ENCODE measurements at places on chromosomes 16 and 17. TPM values are rescaled to one million over a fixed set of nuclear protein-coding genes. Genes with fewer than 3 reads are reported as not detected.

DNA sequence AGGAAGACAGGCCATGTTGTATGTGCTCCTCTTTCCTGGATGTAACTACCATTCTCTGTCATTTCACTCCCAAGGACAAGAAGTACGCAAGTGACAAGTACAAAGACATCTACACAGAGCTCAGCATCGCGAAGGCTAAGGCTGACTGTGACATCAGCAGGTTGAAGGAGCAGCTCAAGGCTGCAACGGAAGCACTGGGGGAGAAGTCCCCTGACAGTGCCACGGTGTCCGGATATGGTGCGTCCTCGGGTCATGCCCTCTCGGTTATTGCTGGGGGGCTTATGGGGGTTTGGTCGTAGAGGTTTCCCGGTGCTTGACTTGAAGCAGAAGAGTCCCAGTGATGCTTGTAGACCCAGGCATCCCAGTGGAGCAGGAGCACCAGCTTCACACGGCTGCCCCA, 29.0 kb downstream of the PLD6 start:
- no peak for DNase-seq

DNA sequence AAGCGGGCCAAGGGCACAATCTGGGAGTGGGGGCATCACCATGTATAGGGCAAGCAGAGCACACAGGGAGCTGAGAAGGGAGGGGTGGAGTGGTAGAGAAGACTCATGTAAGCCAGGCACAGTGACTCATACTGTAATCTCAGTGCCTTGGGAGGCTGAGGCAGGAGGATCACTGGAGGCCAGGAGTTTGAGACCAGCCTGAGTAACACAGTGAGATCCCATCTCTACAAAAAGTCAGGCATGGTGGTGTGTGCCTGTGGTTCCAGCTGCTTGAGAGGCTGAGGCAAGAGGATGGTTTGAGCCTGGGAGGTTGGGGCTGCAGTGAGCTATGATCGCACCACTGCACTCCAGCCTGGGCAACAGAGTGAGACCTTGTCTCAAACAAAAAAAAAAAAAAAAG, 40.8 kb downstream of the ARHGAP27 start:
- no peak for DNase-seq

DNA sequence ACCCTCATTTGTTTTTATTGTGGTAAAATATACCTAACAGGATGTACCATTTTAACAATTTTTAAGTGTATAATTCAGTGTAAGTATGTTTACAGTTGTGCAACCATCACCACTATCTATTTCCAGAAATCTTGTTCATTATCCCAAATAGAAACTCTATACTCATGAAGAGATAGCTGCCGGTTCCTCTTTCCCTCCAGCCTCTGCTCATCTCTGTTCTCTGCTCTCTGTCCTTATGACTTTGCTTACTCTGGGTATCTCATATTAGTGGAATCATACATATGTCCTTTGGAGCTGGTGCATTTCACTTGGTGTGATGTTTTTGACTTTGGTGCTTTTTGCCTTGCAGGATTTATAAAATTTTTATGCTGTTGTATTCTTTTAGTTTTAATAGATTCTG, 19.4 kb downstream of the CYLD start:
- DNase-seq, result no peak

DNA sequence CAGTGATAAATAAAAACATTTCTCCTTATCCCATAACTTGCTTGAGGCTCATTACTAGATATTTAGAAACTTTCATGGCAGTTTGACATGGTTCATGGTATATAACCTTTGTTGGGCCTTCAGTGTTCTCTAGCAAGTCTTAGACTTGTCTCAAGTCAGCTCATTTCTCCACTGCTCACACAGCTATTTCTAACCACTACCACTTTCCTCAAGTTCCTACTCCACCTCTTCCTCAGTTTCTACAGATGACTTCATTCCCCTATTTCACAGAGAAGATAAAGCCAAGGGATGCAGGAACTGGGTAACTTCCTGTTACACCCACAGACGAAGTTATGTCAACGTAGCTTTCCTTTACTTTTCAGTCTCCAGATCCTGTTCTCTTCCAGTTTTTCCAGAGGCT, 23.2 kb downstream of the NLK start:
- no peak for DNase-seq

- DNase-seq, result peak; percentile 81
Observed at GRCh38 chr16:78684655-78685375, 585.4 kb downstream of the WWOX start.

- no peak for DNase-seq
Observed at GRCh38 chr17:83175822-83176622, 96.6 kb downstream of the METRNL start.

GRCh38 chr16:77975942-77976341, 46.4 kb upstream of the CLEC3A start:
- DNase-seq, result no peak

GRCh38 chr17:60406887-60407286, 15.0 kb upstream of the USP32 start:
- DNase-seq, result no peak

GRCh38 chr17:17030515-17031211, 11.6 kb upstream of the MPRIP start:
- no peak for DNase-seq

DNA sequence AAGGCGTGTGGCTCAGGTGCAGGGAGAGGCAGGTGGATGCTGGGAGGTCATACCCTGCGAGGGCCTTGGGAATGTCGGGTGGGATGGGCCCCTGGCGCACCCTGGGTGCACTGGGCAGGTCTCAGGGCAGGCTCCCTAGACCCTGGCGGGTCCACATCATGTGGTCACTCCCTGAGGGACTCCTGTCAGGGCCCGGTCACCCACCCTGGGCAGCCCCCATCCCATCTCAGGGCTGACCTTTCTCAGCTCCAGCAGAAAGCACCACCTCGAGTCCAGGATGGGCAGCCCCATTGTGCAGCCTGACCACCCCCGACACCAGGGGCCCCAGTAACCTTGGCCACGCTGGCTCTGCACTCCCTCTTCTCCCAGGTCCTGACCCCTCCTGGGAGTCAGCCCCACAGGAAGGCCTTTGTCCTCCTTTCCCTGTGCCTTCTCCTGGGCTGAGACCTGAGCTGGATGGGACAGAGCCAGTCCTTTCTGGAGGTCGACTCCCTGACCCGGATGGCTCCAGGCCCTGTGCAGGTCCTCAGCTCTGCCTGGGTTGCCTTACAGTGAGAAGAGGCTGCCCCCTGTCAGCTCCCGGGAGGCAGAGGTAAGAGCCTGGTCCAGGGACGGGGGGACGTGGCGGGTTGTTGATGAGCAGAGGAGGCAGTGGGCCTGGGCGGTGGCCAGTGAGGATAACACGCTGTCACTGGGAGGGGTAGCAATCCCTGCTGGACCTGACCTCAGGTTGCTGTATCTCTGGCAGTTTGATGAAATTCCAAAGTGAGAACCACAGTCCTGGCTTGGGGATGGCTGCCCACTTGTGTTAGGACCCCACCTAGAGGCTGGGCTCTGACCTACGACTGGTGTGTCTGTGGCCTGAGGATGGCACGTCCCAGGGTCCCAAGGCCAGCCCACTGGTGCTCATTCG, 77.9 kb downstream of the GOSR1 start:
- DNase-seq, result no peak

GRCh38 chr17:62692721-62693431, 65.4 kb downstream of the MRC2 start:
- no peak for DNase-seq

GRCh38 chr17:61383689-61384201, 15.9 kb upstream of the TBX2 start:
- no peak for DNase-seq

GRCh38 chr17:3888343-3889171, 4.3 kb downstream of the CAMKK1 start:
- DNase-seq, result peak; percentile 88

GRCh38 chr16:68575082-68575481, 36.0 kb downstream of the ZFP90 start:
- no peak for DNase-seq

- no peak for DNase-seq
Observed at GRCh38 chr16:86345516-86345915, 164.8 kb upstream of the FOXF1 start.

- no peak for DNase-seq
Observed at GRCh38 chr17:48236681-48237134, 129.1 kb downstream of the SNX11 start.

DNA sequence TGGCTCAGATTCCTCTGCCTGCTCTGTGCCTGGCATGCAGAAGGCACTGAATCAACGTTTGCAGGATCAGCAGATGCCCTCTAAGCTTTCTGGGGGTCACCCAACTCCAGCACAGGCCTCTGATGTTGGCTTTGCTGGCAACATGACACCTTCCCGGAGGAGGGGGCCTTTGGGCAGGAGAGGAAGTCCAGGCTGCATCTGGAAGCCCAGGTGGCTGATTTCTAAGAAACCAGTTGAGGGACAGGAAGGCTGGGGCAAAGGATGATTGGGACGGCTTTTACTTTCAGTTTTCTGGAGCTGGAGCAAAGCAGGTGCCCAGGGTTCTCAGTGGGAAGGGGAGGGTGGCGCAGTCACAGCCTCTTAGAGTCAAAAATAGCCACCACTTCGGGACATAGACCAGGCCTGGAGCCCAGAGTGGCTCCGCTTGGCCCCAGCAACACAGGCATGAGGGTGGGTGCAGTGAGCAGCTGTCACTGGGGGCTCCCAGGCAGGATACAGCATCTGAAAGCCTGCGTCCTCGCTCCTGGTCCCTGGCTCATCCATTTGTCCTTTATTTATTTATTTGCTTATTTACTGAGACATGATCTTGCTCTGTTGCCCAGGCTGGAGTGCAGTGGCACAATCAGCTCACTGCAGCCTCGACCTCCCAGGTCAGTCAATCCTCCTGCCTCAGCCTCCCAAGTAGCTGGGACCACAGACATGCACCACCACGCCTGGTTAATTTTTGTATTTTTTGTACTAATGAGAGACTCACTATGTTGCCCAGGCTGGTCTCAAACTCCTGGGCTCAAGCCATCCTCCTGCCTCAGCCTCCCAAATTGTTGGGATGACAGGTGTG, 15.1 kb downstream of the SOCS1 start:
- DNase-seq, result peak; percentile 52

DNA sequence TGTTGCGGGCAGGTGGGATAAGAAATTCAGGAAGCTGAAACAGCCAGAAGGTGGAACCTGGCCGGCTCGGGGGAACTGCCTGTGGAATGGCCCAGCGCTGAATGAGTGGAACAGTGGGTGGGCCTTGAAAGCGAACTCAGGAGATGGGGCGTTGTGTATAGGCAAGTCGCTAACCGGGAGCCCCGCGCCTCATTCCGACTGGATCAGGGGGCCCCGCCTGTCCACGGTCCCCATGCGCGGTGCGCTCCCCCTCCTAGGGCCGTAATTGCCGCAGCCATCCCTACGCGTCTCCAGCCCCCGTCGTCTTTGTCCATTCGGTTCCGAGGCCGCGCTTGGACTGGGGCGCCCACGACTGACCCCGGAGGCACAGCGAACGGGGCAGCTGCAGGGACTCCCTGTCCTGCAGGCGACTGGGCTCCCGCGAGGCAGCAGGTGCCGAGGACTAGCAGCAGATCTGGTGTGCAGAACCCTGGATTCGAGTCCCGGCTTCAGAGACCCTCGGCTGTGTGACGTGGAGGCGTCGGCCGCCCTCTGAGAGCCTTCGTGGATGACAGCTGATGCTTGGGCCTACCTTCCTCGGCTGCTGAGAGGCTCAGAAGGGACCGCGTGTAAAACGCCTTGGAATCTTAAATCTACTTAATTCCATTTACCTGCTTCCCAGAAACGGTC, 10.9 kb upstream of the CA4 start:
- DNase-seq, result peak; percentile 55

GRCh38 chr17:52841971-52842370, 683.5 kb upstream of the CA10 start:
- DNase-seq, result no peak

DNA sequence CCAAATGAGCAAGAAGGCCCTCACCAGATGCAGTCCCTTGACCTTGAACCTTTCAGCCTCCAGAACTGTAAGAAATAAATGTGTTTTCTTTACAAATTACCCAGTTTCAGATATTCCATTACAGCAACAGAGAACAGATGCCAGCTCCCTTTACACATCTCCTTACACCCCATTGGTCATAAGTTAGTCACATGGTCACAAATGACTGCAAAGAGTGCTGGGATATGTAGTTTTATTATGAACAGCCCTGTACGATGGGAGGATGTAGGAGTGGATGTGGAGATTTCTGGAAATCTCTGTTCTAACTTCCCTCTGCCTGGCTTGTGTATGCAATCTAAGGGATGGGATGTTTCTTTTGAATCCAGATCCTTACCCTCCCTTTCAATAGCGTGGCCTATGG, 13.3 kb upstream of the RPL38 start:
- DNase-seq, result no peak

DNA sequence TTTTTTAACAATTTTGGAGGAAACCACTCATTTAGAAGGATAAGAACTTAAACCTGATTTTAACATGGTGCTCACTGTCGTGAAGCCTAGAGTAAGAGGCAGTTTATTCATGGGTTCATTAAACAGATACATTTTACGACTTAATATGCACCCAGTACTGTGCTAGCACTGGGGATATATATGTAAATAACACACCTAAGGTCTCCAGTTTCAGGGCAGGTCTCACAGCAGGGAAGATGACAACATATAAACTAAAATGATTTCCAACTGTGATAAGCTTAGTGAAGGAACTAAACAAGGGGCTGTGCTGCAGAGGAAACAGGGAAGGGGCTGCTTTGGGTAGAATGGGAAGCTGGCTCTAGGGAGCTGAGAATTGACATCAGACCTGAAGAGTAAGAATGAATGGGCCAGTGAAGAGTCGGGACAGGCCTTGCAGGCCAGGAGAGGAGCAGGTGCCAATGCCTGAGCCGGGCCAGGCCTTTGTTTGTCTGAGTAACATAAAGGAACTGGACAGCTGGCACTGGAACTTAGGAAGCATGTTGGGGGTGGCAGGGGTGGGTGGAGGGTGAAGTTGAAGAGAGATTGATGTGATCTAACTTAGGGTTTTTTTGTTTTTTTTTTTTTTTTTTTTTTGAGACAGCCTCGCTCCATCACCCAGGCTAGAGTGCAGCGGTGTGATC, 12.1 kb downstream of the NT5M start:
- no peak for DNase-seq

DNA sequence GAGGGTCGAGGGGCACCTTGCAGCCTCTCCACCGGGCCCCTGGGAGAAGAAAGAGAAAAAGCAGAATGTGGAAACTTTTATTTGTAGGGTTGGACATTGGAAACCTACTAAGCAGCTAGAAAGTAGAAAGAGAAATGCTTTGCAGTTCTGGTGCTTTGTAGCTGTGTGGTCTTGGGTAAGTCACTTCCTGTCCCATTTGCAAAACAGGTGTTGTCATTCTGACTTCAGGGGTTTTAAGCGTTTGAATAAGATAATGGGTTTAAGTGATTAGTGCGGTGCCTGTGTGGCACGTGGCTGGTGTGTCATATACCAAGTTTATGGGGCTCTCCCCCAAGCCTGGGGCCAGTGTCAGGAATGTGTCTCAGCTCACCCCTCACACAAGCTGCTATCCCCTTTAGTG, 1.6 kb downstream of the CA4 start:
- DNase-seq, result no peak

GRCh38 chr17:66474806-66475497, 172.5 kb downstream of the PRKCA start:
- no peak for DNase-seq

TEKT1 gene
- not detected for total RNA-seq

SRSF2 gene
- 67.0 TPM for total RNA-seq

KRT36 gene
- total RNA-seq, result not detected

SERPINF2 gene
- total RNA-seq, result 0.25 TPM

MYH11 gene
- total RNA-seq, result 29.4 TPM

CPPED1 gene
- 12.6 TPM for total RNA-seq

EPX gene
- total RNA-seq, result not detected

KRT39 gene
- not detected for total RNA-seq

CCDC78 gene
- 0.39 TPM for total RNA-seq

CES3 gene
- 0.93 TPM for total RNA-seq

CX3CL1 gene
- total RNA-seq, result 10.1 TPM

CLDN7 gene
- 2.1 TPM for total RNA-seq
